T1000 (cell line): ENCODE measurements at places on chromosomes 6 and 20.

DNA sequence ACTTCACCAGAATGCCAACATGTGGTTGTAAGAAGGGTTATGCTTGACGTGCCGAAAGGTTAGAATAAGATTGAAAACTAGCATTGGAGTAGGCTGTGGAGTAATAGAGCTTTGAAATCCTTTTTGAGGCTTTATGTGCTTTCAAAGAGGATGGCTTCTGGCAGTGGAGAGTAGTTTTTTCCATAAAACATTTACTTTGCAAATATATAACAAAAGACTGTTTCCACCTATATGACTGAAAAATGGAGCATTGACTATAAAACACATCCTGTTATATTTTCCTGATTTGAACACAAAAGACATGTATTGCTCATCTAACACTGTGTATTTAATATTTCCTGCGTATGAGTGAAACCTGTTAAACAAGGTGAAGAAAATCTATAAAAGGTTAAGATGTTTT is 38.8 kb downstream of the ZFAND3 start:
- no peak for DNase-seq

DNA sequence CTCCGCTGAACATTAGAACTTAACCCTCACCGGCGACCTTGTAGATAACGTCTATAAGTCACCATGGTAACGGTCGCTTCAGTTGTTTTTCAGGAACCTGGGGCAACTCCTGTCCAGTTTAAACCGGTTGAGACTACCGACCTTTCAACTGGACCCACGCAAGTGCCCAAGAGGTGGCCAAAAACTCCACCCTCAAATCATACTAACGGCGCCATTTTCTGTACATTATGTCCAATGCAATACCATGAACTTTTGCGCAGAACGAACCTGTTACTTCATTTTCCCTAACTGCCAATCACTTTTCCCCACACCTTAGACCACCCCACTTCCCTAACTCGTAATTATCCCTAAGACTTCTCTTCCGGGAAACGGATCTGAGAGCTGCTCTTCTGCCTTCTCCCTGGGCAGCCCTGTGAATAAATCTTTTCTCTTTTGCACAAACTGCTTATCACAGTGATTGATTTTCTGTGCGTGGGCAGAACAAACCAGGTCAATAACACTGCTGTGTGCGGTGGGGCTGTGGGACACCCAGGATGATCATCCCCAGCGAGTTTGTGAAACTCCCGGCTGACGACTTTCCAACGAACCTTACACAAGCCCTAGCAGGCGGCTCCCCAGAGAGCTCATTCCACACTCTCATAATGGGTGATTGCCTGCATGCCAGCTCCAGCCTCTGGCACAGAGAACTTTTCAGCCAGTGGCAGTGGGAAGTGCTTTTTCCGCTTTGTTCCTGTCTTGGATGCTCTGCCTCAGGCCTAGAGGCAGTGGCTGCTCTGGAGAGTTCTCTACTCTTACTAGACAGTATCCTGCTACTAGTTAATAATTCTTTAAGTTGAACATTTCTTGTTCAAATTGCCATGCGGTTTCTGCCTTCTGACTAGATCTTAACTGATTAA is 28.6 kb downstream of the GPX5 start:
- DNase-seq, result no peak

DNA sequence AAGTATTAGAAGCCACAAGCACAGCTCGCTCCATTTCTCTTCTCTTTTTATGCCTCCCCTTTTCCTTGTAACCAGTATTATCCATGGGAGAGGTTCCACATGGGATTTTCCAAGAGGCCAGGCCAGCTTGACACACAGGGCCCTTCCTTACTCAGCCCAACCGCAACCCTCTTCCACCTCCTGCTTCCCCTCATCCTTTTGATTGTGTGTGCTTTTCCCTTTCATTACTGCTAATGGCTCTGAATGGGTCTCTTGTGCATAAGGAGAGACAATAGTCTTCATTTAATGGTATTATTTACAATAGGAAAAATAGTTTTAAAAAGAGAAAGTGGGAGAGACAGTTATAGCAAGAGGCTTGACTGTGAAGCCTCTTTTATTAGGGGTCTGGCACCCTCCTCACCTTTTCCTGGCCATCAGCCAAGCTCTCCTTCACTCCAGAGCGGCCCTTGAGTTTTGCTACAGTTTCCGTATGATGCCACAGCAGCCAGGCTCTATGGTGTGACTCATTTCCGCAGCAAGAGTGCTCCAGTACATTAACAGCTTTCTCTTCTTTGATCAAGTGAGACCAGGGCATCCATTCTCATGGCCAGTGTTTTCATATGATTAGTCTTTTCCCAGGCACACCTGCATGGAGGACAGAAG is 579.5 kb downstream of the TFAP2B start:
- no peak for DNase-seq

- no peak for DNase-seq
These were observed 64.6 kb downstream of the VEGFA start for GRCh38 chr6:43834528-43835155.

DNA sequence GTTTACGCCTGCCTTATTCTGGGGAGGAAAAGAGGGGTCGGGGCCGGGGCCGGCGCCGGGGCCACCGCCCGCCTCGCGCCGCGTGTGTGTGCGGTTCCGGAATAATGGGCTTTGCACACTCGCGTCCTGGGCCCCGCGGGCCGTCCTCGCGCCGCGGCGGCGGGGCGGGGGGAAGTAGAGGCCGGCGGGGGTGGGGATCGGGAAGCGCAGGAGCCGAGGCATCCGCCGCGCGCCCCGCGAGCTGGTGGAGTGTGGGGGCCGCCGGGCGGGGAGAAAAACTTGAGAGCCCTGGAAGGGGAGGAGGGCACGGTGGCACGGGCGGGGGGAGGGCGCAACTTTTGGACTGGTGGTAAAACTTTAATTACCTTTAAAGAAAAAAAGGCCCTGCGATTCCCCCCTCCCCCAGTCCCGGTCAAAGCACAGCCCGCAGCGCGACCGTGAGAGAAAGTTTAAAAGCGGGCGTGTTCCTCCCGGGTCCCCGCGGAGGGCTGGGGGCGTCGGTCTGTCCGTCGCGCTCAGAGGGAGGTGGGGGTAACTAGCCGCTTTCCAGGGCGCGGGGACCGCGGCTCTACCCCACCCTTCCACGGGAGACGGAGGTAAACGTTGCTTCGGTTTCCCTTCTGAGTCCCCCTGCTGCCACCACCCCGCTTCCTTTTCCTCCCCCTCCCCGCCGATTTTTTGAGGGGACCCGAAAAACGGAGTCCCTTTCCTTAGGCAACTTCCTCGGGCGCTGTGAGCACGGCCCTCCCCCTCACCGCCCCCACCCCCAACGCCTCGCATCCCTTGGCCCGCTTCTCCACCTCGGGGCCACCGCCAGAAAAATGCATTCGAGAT is 1.9 kb downstream of the L3MBTL3 start:
- no peak for DNase-seq

DNA sequence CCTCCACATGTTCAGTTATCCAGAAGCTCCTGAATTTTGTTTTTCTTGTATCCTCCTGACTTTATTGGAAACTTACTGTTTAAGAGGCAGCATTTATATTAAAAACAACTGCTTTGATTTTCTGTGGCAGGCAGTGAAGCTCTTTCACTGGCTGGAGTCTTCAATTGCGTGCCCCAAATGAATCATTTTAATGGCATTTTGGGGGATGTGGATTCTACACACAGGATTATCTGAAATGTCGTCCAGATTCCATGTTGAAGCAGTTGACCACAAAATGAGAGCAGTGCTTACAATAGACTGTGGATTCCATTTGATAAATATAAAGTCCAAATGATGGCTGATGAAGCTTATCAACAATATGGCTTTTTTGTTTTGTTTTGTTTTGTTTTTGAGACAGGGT is 41.0 kb upstream of the HIVEP1 start:
- no peak for DNase-seq

DNA sequence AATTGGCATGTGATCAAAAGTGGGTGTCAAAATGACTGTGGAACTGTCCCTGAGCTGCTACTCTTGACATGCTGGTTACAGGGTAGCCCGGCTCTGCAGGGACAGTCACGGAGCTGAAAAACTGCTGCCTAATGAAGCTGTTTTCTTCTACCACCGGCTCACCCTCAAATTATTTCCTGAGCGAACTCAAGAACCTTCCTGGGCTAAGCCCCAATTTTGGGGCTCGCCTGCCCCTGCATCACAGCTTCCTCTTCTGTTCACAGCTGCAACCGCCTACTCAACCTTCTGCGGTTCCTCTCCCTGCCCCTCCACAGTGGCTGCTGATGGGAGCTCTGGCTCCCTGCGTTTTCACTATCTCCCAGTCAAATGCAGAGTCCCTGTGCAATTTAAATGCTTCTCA is 110.8 kb upstream of the MLN start:
- no peak for DNase-seq
